Activated B cell treated with CpG ODN at 0.5 μM for 24 hours (primary cell): ENCODE measurements at places on chromosomes 13 and 19.

- DNase-seq: no peak
Observed at GRCh38 chr19:19459073-19459472, 53.6 kb downstream of the GATAD2A start.

DNA sequence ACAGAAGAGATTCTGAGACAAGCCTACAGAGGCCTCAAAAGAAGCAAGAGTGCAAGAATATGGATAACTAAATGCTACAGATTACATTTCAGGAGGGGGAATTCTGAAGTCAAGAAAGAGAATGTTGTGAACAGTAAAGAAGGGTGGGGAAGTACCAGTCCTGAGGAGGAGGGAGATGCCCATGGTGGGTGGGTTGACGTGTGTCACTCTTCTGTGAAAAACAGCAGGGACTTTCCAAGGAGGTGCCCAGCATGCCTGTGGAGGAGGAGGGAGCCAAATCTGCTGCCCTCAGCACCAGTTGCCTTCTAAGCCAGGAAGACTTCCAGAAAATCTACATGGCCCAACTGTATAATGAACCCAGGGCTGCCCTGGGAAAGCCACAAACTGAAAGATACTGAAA, 87.7 kb downstream of the SGCG start:
- no peak for DNase-seq

- no peak for DNase-seq
Observed at GRCh38 chr13:36553491-36553890, 120.3 kb upstream of the SERTM1 start.

DNA sequence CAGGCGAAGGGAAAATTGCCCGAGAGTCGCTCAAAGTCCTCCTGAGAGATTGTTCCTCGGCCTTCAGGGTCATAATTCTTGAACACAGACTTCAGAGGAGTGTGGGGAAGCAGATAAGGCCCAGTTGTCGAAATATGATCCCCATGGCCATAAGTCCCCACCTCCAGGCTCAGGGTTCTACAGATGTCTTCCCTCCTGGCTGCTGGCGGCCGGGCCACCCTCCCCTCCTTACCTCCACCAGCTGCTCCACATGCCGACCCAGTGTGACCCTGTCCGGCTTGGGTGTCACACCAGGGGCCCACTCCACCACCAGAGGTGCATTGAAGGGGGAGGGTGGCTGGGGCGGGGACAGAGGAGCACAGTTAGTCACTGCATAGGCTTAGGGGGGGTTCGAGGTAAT, 10.1 kb downstream of the FAM98C start:
- DNase-seq: no peak

GRCh38 chr13:80256352-80256932, 84.5 kb downstream of the SPRY2 start:
- no peak for DNase-seq

DNA sequence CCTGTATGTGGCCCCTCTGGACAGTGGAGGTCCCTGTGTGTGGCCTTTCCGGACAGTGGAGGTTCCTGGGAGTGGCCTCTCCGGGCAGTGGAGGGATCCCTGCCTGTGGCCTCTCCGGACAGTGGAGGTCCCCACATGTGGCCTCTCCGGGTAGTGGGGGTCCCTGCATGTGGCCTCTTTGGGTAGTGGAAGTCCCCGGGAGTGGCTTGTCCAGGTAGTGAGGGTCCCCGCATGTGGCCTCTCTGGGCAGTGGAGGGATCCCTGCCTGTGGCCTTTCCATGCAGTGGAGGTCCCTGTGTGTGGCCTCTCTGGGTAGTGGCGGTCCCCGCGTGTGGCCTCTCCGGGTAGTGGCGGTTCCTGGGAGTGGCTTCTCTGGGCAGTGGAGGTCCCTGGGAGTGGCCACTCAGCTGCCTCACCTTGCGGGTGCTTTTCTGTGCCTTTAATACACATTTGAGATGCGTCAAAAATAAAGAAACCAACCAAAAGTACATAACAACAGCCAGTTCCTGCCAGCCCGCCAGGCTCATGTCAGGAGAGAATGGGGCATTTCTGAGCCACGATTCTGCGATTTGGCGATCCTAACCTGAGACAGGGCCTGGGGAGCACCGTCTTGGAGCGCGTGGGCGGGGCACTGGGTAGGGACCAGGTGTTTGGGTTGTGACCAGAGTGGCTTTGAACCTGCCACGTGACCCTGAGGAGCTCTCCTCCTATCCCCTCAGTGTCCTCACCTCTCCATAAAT, 194.7 kb downstream of the ZNF536 start:
- no peak for DNase-seq

GRCh38 chr19:35118268-35119020, 2.8 kb downstream of the FXYD3 start:
- no peak for DNase-seq

DNA sequence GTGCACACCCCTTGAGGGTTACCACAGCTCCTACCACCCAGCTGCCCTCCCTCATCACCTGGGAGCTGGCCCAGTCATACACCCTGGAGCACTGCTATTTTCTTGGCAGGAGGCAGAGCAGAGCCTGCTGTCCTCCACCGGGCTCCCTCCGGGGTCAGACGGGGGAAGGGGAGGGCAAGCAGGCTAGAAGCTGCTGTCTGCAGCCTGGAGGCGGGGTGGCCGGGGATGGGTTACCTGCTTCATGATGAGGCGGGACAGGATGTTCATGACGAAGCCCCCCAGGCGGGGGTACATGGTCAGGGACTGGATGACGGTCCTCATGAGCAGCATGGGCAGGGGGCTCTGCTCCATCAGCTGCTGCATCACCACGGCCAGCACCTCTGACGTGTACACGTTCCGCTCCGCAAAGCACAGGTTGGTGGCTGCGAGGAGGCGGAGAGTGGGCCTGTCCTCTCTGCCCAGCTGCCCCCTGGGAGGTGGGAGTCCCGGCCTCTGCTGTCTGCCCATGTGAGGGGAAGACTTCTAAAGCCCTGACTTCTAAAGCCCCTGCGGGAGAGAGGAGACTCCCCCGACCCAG, 2.7 kb upstream of the RSPH6A start:
- DNase-seq: no peak

DNA sequence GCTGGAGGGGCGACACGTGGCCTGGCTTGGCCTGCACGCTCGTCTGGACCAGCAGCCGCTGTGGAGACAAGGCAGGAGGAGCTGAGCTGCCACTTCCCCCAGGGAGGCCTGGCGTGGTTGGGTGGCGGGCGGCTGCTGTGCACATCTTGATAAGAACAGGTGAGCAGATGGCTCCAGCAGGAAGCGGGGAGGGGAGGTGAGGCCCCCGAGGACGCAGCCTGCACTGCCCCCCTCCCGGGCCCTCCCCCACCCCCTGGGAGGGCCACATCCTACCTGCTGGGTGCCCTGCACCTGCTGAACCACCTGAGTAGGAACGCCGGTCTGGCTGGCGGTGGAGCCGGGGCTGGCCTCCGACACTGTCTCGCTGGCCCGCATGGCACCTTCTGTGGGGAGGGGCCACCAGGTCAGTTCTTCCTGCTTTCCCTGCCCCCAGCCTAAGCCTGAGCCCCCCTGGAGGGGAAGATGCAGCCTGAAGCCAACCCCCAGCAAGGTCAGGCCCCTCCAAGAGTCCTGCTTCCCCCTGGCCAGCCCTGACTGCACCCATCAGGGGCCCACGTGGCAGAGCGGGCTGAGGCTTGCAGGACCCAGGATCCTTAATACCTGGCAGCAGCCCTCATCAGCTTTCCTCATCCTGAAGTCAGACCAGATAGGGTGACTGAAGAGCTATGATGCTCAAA, 22.8 kb downstream of the RFX1 start:
- no peak for DNase-seq

DNA sequence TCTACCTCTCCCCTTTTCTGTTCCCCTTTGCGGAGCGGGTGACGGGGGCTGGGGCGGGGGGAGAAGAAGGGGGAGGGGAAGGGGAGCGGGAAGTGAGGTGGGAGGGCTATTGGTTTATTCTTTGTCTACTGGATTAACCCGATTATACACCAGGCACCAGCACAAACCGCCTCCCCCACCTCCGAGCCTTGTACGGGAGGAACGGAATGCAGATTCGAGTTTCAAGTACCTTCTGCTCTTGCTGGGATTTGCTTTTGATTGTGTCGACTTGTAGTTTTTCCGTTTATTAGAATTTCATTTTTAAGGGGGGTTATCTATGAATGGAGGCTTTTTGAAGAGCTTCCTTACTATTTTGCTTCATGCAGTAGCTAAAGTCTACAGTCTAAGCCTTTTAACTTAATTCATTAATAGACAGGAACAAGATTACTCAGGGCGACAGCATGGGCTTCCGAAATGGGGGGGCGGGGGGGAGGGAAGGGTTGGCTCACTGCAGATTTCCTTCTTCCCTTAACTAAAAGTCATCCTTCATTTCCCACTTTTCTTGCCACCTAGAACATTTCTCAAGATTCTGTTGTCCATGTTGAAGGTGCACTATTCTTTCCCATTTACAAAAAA, 937 bp upstream of the SPRY2 start:
- no peak for DNase-seq

- DNase-seq: no peak
Observed at GRCh38 chr13:23725922-23726321, 155.7 kb downstream of the TNFRSF19 start.

- no peak for DNase-seq
Observed at GRCh38 chr19:50657222-50657669, 8.0 kb downstream of the C19orf81 start.

GRCh38 chr19:597406-598315, 8.0 kb downstream of the HCN2 start:
- no peak for DNase-seq

DNA sequence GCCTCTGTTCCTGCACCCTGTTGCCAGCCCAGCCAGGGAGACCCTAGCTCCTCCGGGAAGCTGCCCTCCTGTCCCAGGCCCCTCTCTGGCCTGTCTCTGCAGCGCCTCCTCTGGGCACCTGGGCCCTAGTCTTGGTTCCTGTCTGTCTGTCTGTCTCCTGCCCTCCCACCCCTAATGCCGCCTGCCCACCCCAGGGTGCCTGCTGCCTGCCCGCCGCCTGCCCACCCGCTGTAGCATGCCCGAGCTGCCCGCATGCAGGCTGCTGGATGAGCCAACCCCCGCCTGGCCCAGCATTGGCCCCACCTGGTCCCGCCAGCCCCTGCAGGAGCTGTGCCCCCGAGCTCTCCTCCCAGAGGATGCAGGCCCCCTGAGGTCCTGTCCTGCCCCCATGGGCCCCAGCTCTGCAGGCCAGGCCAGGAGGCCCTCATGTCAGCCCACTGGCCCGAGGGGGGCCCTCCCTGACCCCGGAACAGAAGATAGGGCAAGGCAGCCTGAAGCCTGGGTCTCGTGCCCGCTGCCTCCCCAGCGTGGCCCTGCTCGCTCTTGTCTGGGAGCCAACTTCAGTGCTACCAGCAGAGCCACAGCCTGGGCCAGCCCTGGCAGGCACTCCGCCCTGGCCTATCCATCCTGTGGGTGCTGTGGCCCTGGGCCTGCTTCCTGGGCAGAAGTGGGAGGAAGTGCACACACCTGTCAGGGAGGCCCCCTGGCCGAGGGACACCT, 5.2 kb downstream of the MAP2K7 start:
- no peak for DNase-seq

GRCh38 chr19:23917856-23918255, 3.2 kb downstream of the ZNF726 start:
- DNase-seq: no peak

GRCh38 chr13:98977568-98978265, at the start of gene DOCK9:
DOCK9 (minus strand) TSS chr13:98978064; CDS start chr13:98977909, 155 bp downstream.
- no peak for DNase-seq

GRCh38 chr13:48402325-48402932, 10.5 kb downstream of the LPAR6 start:
- DNase-seq: no peak

GRCh38 chr13:27076421-27076820, 95.2 kb downstream of the USP12 start:
- DNase-seq: no peak

- no peak for DNase-seq
Observed at GRCh38 chr13:30151388-30151787, 156.0 kb downstream of the KATNAL1 start.

DNA sequence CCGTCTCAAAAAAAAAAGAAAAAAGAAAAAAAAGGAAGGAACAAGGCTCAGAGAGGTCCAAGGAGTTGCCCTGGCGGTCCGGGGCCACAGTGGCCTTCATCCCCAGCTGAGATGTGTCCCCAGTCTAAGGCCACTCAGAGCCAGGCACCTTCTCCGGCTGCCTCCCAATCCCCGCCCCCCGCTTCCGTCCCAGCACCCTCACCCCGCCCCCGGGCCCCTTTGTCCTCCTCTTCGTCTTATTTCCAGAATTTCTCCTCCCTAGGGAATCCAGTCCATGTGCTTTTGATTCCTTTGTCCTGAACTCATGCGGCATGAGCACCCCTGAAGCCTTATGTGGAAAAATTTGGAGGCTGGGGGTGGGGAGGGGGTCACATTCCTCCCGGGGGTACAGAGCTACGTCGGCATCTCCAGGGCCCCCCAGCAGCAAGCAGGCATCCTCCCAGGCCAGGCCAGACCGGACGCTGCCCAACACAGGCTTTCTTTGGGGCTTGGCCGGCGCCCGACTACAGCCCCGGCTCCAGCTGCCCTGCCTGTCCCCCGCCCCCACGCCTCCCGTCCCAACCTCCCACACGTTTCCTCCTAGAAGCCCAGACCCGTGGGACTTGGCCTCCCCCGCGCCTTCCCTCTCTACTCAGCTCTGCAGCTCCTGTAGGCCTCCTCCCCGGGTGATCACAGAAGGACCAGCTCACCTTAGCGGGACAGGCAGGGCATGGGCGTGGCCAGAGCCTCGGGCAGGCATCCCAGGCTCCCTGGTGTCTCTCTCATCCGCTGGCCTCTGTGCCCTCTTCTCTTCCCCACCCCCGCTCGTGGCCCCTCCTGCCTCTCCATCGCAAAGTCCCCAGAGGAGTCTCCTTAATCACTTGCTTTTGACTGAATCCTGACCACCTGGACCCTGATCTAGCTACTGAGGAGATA, 17.8 kb upstream of the ADGRE5 start:
- DNase-seq: peak; percentile 40

DNA sequence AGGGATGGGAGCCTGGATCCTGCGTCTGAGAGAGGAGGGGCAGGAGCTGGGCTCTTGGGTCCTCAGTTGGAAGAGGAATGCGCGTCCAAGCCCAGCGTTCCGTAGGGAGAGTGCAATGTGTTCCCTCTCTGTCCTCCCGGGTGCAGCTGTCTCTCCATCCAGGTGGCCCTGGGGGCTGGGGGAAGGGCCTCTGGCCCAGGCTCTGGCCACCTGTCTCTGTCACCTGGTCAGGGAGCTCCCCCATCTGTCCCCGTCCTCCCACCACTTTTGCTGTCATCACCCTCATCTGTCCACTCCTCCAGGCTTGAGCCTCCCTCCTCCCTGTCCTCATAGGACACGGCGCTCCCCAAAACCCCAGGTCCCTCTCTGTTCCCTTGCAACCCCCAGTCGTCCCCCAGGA, 3.7 kb upstream of the SBK2 start:
- no peak for DNase-seq

GRCh38 chr13:111936267-111936925, 130.6 kb upstream of the SOX1 start:
- no peak for DNase-seq

DNA sequence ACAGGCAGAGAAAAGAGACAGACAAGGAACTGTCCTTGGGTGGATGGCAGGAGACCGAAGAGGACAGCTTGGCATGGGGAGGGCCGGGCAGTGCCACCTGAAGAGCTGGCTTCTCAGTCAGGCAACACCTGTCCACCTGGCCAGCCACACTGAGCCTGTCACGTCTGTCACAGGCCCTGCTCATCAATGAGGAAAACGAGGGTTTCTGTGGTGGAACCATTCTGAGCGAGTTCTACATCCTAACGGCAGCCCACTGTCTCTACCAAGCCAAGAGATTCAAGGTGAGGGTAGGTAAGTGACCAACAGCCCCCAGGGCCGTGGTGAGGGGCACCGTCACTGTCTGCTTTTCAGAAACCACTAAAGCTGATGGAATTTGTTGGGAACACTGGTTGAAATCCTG, 11.2 kb upstream of the PROZ start:
- no peak for DNase-seq

GRCh38 chr19:43318203-43318602, 35.3 kb upstream of the CD177 start:
- no peak for DNase-seq

GRCh38 chr13:111610081-111610480, 289.6 kb downstream of the TEX29 start:
- DNase-seq: no peak
